ENCODE measurements at places on chromosomes 2 and 18.

- no peak for DNase-seq
Observed at GRCh38 chr18:69795791-69796190, 151.9 kb downstream of the CD226 start.

GRCh38 chr18:47932603-47933002, 2.1 kb upstream of the SMAD2 start:
- DNase-seq: no peak

GRCh38 chr2:106847366-106847765, 38.6 kb downstream of the ST6GAL2 start:
- DNase-seq: no peak

- DNase-seq: no peak
Observed at GRCh38 chr2:240890691-240891090, 5.3 kb downstream of the MAB21L4 start.

DNA sequence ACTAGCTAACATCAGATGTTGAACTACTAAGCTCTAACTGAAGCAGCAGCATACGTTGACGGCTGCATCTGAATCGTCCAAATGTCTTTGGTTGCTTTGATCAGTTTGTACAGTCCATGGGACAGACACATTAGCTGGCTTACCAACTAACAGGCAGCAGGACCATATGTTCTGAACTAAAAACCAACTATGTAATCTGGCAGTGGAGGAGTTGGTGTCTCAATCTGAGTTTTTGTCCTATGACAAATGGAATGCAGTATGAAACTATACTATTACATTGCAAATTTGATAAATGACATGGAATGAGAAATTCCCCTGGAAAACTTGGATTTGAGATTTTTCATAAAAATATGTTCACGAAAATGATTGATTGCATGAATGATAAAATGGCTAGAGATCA, 79.5 kb downstream of the EPHA4 start:
- DNase-seq: no peak

- peak; percentile 50 for DNase-seq
Observed at GRCh38 chr2:167135706-167136105, 247.4 kb downstream of the XIRP2 start.

GRCh38 chr2:9114458-9114857, 92.2 kb upstream of the ASAP2 start:
- DNase-seq: no peak

DNA sequence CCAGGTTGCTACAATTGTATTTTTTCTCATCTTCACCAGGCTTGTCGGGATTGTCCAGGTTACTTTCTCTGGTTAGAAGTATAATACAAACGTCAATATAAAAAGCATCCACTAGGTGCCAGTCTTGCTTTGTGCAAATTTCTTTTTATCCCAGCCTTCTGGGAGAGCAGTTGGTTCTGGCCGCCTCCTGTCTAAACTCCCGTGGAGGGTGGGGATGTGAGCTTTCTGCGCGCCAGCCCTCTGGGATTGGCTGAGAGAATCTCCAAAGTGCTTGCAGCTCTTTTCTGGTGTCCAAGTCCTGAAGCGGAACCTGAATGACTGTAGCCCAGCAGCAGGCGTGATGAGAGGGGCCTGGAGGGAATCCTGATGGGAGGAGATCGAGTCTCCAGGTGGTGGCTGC, 22.4 kb upstream of the TOGARAM2 start:
- DNase-seq: peak; percentile 89

- no peak for DNase-seq
Observed at GRCh38 chr2:45439788-45440773, 171.0 kb downstream of the SRBD1 start.

- DNase-seq: no peak
Observed at GRCh38 chr2:51535763-51536162, 503.8 kb upstream of the NRXN1 start.

GRCh38 chr18:23257686-23258565, 122.6 kb downstream of the CABLES1 start:
- DNase-seq: no peak

DNA sequence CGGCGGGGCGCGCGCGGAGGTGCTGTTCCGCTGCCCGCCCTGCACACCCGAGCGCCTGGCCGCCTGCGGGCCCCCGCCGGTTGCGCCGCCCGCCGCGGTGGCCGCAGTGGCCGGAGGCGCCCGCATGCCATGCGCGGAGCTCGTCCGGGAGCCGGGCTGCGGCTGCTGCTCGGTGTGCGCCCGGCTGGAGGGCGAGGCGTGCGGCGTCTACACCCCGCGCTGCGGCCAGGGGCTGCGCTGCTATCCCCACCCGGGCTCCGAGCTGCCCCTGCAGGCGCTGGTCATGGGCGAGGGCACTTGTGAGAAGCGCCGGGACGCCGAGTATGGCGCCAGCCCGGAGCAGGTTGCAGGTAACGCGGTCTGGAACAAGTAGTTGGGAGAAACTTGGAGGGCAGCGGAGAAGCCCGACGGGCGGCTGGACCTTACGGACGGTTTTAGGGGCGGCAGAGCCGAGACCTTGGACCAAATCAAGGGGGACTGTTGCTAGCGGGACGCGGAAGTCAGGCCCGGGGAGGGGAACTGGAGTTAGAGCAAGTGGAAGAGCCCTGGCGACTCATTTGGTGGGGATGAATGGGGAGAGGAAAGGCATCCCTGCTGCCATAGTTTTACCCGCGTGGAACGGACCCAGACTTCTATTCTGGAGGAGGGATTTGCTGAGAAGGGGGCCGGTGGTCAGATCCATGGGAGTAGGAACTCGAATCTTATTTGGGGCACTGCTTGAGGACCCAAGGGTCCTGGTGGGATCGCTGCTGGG, 573 bp downstream of the IGFBP2 start:
- DNase-seq: peak; percentile 54

DNA sequence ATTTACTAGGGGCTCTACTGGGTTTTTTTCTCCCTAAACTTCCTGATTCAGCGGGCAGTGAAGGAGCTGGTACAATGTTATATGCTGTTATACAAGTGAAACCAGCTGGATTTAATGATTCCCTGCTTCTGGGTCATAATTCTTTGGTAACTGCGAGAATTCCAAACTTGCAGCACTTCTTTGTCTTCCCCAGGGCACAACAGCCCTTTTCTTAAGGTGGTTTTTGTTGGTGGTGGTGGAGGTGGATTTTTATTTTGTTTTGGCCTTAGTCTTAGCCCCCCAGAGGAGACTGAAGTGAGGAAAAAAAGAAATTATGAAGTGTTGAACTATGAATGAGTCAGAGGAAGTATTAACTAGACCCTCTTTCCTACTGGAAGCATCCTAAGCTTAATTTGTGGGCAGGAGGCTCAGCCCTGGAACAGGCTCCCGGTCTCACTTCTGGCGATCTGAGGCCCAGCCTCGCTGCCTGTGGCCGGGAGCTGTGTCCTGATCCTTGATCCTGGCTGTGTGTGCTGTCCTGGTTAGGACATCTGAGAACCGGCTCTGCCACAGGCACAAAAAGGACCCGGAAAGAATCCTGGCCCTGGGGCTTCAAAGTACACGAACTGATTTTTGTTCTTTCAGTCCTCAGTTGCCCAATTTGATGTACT, 141.9 kb downstream of the LYPD6B start:
- DNase-seq: peak; percentile 11

- DNase-seq: no peak
Observed at GRCh38 chr2:227597998-227598397, 695 bp upstream of the SCYGR2 start.

DNA sequence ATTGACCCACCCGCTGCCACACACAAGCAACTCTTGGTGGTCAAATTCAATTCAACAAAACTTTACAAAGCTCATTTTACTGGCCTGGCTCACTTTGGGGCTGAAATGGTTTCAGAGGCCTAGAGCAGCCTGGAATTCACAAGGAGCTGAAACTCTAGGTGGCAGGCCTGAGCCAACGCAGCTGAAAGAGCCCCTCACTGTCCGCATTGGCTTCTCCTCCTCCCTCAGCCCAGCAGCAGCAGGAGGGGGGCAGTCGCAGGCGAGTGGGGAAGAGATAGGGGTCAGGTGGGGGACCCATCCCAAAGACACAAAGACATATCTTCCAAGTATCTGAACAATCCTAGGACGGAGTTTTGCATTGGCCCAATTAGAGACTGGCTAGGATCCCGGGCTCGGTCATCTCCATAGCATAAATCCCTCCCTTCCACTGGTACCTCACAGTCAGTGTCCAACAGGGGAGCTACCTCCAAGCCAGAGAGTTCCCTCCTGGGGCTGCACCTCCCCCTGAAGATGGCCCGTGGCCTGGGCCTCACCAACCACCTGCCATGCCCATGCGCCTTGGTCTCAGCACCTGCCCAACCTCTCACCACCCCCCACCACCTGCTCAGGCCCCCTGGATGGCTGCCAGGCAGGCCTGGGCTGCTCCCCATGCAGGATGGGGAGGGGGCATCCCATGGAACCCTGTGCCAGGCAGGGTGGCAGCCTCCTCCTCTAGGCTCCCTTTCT, 113.4 kb downstream of the ZBTB7C start:
- no peak for DNase-seq

DNA sequence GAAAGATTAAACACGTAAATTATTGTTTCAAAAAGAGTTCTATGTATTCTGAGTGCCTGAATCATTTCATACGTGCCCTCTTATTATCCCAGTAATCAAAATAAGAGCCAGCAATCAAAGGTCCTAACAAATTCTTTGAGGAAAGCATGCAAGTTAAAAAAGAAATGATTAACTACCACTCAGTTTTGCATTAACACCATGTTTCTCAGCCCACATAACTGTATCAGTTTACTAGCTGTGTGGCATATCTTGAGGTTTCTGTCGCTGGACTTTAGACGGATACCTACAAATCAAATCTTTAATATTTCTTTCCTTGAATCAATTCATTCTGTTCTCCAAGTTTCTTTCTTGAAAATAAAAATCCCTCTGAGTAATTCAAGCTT, 668.9 kb upstream of the CHAC2 start:
- no peak for DNase-seq

DNA sequence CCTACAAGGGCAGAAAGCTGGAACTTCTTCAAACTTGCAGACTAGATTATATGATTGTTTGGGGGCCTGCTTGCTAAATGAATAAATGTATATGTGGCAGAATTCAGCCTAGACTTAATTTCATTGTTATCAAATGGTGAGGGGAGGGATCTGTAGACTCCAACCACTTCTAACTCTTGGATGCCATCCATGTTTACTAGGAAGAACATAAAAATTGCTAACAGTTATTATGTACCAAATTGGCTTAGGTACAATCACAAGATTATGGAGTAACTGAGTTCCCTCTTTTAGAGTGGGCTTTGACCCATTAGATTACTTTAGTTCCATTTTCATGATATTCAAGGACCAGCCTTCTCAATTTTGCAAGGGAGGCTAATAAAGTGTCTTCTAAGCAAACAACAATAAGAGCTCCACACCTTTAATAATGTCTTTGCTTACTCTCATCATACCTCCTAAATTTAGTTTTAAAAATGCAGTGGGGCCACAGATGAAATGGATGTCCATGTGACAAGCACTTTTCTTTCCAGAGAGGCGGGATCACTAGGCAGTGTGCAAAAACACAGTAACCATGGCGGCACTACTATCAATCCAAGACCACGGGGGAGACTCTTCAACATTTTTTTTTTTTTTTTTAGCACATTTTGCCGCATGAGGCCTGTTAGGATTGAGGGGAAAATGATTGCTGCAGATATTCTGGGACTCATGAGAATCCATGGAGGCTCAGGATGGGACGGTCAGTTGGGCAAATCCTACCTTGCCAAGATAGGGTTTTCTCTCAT, 217.6 kb upstream of the SPRED2 start:
- no peak for DNase-seq

- DNase-seq: peak; percentile 95
Observed at GRCh38 chr2:70029814-70030409, 57.4 kb upstream of the PCBP1 start.

DNA sequence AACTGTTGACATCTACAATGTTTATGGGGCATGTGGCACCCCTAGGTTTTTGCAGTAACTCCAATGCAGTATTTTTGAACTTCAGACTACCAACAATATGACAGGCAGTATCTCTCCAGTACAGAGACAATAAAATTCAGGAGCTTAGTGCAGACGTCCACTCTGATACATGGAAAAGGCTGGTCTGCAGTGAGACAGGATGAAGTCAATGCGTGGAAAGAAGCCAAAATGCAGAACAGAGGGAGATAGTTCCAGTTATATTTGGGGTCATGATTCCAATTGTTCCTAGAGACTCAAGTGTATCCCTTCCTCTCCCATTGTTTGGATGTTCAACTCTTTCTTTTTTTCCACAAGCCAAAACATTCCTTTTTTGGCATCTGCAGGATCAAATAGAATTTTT, 18.7 kb upstream of the SMAD2 start:
- no peak for DNase-seq

DNA sequence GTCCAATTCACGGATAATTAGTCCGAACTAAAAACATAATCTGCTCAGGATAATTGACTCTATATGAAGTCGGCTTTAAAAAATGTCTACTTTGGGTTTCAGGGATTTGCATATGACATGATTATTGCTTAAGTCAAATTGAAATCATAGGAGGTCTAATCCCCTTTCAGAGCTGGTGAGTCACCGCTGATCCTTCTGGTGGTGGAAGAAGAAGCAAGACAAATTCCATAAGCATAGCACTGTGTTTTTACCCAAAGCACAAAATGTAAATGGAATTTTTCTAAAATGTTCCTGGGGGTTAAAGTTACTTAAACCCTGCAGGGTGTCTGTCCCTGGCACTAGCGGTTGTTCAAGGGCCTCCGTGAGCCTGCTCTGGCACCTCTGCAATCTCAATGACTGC, 460.2 kb downstream of the LRATD1 start:
- peak; percentile 88 for DNase-seq

DNA sequence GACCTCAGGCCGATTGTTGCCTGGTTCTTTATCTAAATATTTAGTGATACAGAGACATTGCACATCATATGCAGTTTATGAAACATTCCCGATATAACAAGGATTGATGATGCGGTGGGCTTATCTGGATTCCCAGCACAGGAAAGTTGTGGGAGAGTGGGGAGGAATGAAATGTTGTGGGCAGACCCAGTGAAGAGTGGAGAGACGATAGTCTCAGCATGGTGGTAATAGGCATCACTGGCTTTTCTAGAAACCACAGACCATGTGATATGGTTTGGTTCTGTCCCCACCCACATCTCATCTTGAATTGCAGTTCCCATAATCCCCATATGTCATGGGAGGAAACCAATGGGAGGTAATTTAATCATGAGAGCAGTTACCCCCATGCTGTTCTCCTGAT, 34.8 kb upstream of the RND3 start:
- peak; percentile 6 for DNase-seq

- no peak for DNase-seq
Observed at GRCh38 chr18:12968115-12968514, 20.3 kb downstream of the SEH1L start.

GRCh38 chr18:72372076-72372475, 172.1 kb downstream of the CBLN2 start:
- DNase-seq: no peak

DNA sequence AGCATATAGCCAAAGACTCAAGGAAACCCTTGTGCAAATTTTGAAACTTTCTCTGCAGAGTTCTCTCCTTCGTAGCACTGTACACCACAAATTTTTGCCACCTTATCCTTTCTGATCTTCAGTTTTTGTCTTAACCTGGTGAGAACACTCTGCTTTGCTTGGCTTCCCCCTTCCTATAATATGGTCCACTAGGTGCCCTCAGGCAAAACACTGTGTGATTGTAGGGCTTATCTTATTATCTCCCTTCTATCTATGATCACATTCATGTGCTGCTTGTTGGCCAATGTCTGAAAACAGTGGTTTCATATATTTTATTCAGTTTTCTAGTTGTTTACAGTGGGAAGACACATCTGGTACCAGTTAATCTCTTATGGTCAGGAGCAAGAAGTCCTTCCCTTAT, 111.1 kb downstream of the MTX2 start:
- no peak for DNase-seq
